ENCODE measurements at places on chromosomes 16 and 17.

- DNase-seq: peak; percentile 91
Observed at GRCh38 chr16:30407102-30407803, at the start of gene ZNF771. Gene ZNF771, plus strand, starts transcription at chr16:30407606. Its CDS starts 448 bp downstream, at chr16:30408054.

DNA sequence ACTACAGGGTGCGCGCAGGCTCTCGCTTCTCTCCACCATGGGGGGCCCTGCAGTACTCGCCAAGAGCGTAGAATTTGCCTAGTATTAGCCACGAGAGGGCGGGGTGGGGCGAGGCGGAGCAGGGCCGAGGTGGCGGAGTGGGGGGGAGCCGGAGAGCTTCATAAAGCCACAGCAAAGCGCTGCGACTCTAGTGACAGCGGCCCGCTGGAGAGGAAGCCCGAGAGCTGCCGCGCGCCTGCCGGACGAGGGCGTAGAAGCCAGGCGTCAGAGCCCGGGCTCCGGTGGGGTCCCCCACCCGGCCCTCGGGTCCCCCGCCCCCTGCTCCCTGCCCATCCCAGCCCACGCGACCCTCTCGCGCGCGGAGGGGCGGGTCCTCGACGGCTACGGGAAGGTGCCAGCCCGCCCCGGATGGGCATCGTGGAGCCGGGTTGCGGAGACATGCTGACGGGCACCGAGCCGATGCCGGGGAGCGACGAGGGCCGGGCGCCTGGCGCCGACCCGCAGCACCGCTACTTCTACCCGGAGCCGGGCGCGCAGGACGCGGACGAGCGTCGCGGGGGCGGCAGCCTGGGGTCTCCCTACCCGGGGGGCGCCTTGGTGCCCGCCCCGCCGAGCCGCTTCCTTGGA is at the start of gene TBX21:
Gene TBX21, plus strand, starts transcription at position 190 of the 627 bp plus-strand sequence. Its CDS starts 219 bp downstream, at position 409.
- DNase-seq: peak; percentile 92

GRCh38 chr16:19223235-19224170 is 55.5 kb downstream of the SYT17 start:
- peak; percentile 69 for DNase-seq

DNA sequence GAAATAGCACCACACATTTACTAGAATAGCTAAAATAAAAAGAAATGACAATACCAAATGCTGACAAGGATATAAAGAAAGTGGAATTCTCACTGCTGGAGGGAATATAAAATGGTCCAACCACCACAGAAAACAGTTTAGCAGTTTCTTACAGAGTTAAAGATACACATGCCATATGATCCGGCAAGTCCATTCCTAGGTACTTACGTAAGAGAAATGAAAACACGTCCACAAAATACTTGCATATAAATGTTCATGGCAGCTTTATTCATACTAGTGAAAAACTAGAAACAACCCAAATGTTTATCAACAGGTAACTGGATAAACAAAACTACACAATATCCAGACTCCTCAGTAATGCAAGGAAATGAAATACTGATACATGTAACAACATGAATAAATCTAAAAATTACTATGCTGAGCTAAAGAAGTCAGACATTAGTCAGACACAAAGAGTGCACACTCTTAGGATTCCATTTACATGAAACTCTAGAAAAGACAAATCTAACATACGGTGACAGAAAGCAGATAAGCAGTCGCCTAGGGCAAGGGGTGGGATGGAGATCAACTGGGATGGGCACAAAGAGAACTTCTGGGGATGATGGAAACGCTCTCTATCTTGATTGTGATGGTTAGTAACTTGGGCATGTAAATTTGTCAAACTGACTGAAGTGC is 76.4 kb downstream of the SMG6 start:
- DNase-seq: no peak

Data from activated naive CD4-positive, alpha-beta T cell treated with anti-CD3 and anti-CD28 coated beads for 36 hours (primary cell).